Ureter (tissue), 1 donor: ENCODE measurements at places on chromosomes 6 and 20. TPM values are rescaled to one million over a fixed set of nuclear protein-coding genes. Genes with fewer than 3 reads are reported as not detected.

Gene USP49
- 6.0 TPM for total RNA-seq

Gene CPNE5
- total RNA-seq: 3.6 TPM

Gene OXT
- not detected for total RNA-seq

Gene BPI
- total RNA-seq: not detected

Gene MCHR2
- not detected for total RNA-seq

Gene PARD6B
- 27.0 TPM for total RNA-seq

Gene PRICKLE4
- total RNA-seq: 14.2 TPM

Gene LY6G6F
- not detected for total RNA-seq

Gene TMEM244
- total RNA-seq: not detected

Gene SLC22A2
- total RNA-seq: not detected

Gene DDO
- total RNA-seq: 0.42 TPM

Gene KHDRBS2
- 0.89 TPM for total RNA-seq

Gene UCKL1
- total RNA-seq: 47.6 TPM

Gene LPA
- total RNA-seq: 2.5 TPM

Gene ANGPT4
- total RNA-seq: 0.99 TPM
